Chondrocyte (in vitro differentiated cells): ENCODE measurements at places on chromosomes 4 and X. TPM values are rescaled to one million over a fixed set of nuclear protein-coding genes. Genes with fewer than 3 reads are reported as not detected.

DNA sequence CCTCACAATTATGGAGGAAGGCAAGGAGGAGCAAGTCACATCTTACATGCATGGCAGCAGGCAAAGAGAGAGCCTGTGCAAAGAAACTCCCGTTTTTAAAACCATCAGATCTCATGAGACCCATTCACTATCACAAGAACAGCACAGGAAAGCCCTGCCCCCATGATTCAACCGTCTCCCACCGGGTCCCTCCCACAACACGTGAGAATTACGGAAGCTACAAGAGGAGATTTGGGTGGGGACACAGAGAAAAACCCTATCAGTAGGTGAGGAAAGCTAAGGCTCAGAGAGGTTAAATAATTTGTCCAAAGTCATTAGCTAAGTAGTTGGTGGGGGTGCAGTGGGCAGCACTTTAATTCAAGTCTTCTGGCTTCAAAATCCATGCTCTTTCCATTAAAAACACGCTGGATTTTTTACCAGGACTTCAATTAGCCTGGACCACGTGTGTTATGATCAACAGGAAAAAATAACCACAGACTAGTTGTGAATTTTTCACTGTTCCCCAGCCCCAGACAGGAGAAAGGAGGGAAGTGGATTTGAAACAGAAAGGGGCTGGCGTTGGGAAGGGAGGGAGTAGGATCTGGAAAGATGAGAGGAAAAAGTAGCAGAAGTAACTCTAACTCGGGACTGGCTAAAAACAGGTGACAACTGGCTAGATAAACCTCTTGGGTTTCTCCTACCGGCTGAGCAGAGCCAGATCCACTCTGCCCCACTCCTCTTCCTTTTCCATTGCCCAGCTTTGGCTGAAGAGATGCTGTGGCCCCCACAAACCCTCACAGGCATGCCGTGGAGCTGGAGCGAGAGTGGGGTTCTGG is 986 bp downstream of the MTMR8 start:
- DNase-seq: no peak
- H3K36me3 ChIP-seq: no peaks in the 10 kb centered on the region
- H3K27me3 ChIP-seq: no peaks in the 10 kb centered on the region
- H3K4me3 ChIP-seq: peak overlapping the region; percentile 84
- no peak overlapping the region for H3K27ac ChIP-seq

Gene SHOX
- 0.15 TPM in 1 of 3 replicates, not detected in the others for total RNA-seq

- H3K4me3 ChIP-seq: no peak overlapping the region
- H3K27me3 ChIP-seq: no peaks in the 10 kb centered on the region
- H3K36me3 ChIP-seq: peaks cover 17% of the 10 kb centered on the region
- peaks cover 77% of the 10 kb centered on the region for H3K4me1 ChIP-seq
- H3K27ac ChIP-seq: peak overlapping the region; percentile 85
Measured at GRCh38 chr4:186689476-186689875, 34.2 kb downstream of the FAT1 start.

Gene MAGEA9
- not detected in 3 replicates for total RNA-seq

GRCh38 chr4:184815046-184815877 is 10.5 kb downstream of the ACSL1 start:
- DNase-seq: no peak
- peak overlapping the region; percentile 52 for H3K4me3 ChIP-seq
- no peaks in the 10 kb centered on the region for H3K27me3 ChIP-seq
- peaks cover 3% of the 10 kb centered on the region for H3K36me3 ChIP-seq
- H3K27ac ChIP-seq: peak overlapping the region; percentile 90
- H3K4me1 ChIP-seq: peaks cover 59% of the 10 kb centered on the region

Gene CD99
- 381 to 570 TPM (median 560 TPM) in 3 replicates for total RNA-seq
